ENCODE measurements at places on chromosomes 13 and 19.

DNA sequence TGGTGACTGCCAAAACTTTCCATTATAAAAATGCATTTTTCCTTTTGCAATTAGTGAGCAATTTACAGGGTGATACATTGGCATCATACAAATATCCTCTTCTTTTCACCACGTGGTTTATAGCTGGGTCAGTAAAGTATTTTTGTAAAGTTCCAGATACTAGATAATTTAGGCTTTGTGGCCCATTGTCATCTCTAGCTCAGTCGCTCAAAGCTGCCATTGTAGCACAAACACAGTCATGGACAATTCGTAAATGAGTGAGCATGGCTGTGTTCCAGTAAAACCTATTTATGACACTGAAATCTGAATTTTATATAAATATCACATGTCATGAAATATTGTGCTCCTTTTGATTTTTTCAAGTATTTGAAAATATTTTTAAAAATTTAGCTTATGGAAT lies 162.9 kb downstream of the USP12 start:
- no peak for DNase-seq

- no peak for DNase-seq
Measured at GRCh38 chr13:75639454-75639853, 3.3 kb downstream of the LMO7 start.

DNA sequence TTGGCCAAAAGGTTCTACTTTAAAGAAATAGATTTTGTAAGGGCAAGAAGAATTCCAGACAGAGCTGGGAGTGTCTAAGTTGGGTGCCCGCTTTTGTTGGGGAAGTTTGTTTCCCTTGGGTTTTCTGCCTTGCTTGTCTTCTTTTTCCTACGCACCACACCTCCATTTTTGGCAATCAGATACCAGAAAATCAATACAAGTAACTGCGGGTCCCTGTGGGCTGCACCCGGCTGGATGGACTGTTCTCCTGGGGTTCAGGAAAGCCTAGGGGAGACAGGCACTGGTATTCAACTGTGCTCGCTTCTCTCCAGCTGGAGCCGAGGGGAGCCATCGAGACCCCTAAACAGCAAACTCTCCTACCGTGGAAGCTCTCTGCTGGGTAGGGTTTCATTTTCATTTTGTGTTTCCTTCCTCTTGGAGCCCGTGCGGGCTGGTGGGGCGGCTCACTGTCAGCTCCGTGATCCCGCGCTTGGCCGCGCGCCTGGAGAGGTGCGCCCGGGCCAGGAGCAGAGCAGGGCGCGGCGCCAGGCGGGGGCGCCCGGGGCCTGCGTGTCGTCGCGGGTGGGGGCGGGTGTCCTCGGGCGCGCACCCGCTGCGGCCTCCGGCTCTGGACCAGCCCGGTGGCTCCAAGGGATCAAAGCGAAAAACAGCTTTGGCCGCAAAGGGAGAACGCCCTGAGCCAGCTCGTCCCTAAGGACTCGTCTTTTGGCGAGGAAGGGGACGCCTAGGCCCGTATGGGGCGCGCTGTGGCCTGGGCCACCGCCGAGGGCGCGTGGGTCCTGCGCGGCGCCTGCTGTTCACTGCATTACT lies 347.2 kb downstream of the ZNF536 start:
- DNase-seq, result no peak

GRCh38 chr13:21075011-21075378 lies 13.6 kb upstream of the LATS2 start:
- no peak for DNase-seq

GRCh38 chr19:33514885-33515551 lies 6.6 kb downstream of the PEPD start:
- no peak for DNase-seq

DNA sequence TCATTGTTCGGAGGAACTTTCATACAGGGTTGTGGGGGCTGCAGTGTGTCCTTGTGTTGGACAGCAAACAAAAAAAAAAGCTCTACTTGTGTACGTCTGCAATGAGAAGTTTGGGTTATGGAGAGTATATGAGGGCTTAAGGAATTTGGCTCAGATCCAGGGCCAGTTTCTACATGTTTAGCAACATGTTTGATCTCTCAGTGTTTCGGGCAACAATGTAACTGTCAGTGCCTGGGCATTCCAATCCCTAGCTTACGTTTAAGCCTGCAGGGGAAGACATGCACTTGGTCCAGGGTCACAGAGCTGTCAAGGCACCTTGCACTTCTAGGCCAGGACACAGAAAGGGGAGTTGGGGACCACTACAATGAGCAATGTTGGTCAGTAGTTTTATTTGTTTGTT lies 13.9 kb downstream of the ZNF543 start:
- no peak for DNase-seq

DNA sequence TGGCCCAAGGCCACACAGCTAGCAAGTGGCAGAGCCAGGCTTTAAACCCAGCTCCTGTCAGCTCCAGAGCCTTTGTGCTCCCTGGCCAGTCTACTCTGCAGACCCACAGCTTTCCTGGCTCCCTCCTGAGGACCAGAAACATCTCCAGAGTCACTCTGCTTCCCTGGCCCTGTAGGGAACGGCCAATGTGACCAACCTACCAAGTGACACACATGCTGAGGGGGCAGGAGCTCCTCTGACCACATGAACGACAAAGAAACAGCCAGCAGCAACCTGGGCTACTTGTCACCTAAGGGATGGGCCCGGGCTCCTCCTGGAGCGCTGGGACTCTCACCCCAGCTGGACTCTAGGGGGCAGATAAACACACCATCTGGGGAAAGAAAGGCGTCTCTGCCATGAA lies 19.3 kb downstream of the PEG3 start:
- no peak for DNase-seq

DNA sequence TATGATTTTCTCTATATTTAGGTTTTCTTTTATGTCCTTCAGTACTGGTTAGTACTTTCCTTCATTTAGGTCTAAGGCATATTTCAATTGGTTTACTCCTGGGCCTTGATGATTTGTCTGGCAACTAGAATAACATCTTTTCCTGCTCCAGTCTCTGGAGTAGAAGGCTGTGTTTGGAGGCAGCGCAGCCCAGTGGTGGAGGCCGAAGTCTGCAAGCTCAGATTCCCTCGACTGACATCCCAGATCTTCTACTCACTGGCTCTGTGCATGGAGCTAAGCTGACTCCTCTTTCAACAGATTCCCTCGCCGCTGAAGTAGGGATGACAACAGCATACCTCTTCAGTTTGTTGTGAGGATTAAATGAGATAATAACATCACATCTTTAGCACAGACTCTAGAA lies 141.0 kb downstream of the RAP2A start:
- no peak for DNase-seq

DNA sequence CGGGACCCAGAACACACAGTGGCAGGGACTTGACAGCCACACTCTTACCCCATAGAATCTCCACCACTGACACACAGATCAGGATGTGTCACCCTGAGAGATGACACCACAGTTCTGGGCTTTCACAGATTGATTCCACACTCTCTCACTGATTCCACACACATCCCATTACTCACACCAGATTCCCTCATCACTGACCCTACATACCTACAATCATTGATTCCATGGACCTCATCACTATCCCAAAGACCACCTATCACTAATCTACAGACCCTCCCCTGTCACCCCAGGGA lies 57.6 kb upstream of the ZNF527 start:
- no peak for DNase-seq

- no peak for DNase-seq
Measured at GRCh38 chr13:67267136-67267535, 37.0 kb upstream of the PCDH9 start.

GRCh38 chr13:37534181-37534580 lies 64.4 kb downstream of the POSTN start:
- no peak for DNase-seq

DNA sequence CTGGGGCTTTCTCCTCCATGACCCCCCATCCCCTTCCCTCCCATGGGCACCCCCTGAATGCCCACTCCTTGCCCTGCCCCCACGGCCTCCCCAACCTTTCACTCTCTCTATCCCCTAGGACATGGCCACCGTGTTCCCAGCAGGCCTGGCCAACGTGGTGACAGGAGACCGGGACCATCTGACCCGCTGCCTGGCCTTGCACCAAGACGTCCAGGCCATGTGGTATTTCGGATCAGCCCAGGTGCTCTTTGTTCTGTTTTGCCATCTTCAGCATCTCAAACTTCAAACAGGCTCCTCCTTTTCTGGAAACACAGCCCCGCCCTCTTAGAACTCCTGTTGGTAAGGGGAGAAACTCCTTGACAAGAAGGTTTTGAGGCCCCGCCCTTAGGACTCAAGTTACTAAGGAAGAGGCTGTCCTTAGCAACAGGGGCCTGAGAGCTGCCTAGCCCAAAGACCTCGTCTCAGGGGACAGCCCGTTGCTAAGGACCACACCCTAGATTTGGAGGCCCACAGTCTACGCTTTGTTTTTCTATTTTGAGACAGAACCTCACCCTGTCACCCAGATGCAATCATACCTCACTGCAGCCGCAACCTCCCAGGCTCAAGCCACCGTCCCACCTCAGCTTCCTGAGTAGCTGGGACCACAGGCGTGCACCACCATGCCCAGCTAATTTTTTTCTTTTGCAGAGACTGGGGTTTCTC lies 5.1 kb upstream of the FLT3LG start:
- no peak for DNase-seq

DNA sequence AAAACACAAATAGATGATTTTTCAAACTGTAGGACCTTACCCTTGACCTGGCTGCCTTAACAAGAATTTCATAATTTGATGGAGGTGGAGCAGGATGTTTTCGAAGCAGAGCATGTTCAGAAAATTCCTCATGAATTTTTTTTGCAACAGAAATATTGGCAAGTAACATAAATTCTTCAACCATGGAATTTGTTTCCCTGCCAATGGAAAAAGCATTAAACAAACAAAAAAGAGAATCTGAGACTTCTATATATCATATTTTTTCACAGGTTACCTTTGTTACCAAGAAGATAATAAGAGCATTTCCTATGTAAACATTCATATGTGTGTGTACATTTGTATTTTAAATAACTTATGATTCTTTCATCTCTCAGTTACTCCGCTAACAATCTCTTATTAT lies 18.3 kb downstream of the DIS3 start:
- no peak for DNase-seq

- no peak for DNase-seq
Measured at GRCh38 chr13:99412856-99413255, 88.4 kb upstream of the TM9SF2 start.

DNA sequence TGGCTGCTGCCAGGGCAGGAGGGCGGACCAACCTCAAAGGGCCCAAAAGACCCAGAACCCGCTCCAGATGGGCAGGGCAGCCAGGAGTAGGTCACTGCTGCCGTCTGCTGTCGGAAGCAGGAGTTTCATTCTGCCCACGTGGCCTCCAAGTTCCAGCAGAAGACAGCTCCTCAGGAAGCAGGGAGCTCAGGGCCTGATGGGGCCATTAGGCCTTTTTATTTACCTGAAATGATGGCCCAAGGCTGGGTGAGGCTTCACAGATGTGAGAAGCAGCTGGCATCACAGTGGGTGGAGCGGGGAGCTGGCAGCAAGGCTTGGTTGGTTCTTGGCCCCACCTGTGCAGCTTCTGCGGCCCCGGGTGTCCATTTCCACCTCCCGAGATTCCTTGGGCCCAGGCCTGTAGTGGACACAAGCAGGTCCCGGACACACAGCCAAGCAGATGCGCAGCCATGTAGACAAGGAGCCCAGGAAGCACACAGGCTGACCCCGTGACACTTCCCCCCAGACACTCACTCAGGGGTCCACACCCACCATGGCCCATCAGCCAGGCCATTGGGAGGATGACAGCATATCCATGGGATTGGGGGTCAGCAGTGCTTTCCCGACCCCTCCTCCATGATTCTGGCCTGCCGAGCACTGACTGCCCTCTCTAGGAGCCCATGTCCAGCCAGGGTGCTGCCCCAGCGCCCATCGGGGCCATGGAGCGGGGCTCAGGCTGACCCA lies 26.4 kb downstream of the C13orf46 start:
- DNase-seq, result no peak

- no peak for DNase-seq
Measured at GRCh38 chr19:11554160-11554559, 4.9 kb downstream of the ELOF1 start.

GRCh38 chr13:98960606-98961502 lies 17.0 kb downstream of the DOCK9 start:
- no peak for DNase-seq

DNA sequence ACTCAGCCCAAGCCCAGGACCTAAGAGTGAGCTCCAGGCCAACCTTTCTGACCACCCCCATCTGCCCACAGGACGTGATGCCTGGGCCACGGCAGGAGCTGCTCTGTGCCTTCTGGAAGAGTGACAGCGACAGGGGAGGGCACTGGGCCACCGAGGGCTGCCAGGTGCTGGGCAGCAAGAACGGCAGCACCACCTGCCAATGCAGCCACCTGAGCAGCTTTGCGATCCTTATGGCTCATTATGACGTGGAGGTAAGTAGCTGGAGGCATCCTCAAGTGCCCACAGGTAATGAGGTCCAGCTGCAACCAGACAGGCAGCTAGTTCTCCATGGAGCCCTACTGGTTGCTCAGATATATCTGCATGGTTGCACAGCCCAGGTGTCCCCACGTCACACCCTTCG lies 14.8 kb downstream of the DDX39A start:
- DNase-seq, result peak; percentile 94

DNA sequence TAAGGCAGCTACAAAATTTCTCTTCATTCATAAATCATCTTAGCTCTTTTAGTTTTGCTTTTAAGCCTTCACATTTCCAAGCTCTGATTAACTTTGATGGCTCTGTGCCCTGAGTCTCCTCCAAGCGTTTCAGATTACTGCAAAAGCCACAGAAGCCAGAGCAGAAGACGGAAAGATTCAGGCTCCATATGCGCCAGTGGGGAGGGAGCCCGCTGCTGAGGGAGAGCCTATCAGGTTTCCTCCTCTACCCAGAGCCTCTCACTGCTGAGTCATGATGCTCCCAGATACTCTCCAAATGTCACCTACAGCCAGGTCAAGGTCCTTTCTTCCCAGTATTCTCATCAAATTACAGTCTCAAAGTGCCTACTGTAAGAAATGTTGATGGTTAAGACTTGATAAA lies 193.6 kb downstream of the RAP2A start:
- no peak for DNase-seq

GRCh38 chr19:15247107-15248014 lies 15.1 kb upstream of the EPHX3 start:
- DNase-seq, result no peak

DNA sequence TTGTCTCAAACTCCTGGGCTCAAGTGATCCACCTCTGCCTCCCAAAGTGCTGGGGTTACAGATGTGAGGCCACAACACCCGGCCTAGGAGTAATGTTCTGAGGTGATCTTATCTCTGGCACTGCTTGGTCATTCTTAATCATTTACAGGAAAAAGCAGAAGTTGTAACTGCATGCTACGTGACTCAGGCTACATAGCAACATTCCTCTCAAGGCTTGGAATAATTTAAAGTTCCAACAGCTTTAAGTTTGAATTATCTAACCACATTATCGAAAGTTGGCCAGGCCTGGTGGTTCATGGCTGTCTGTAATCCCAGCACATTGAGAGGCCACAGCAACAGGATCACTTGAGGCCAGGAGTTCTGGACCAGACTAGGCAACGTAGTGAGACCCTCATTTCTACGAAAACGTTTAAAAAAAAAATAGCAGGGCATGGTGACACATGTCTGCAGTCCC lies 3.9 kb upstream of the B9D2 start:
- DNase-seq, result no peak

All from NCI-H2029 treated with DMSO at 0.1 percent for 48 hours (cell line).